ENCODE measurements at places on chromosomes 16 and 17. TPM values are rescaled to one million over a fixed set of nuclear protein-coding genes. Genes with fewer than 3 reads are reported as not detected.

The SENP3 gene
- 88.5 TPM for total RNA-seq

The BCAR1 gene
- 243 TPM for total RNA-seq

The CCDC200 gene
- not detected for total RNA-seq

The CENPV gene
- 26.1 TPM for total RNA-seq

The NEK8 gene
- total RNA-seq = 1.6 TPM

The CDH1 gene
- total RNA-seq = not detected

The ZNF764 gene
- total RNA-seq = 6.9 TPM

The CDH8 gene
- total RNA-seq = not detected

The SYCE1L gene
- 5.5 TPM for total RNA-seq

The ABCC6 gene
- total RNA-seq = not detected

The HOXB6 gene
- 39.8 TPM for total RNA-seq

The PLA2G10 gene
- not detected for total RNA-seq

The CES1 gene
- total RNA-seq = not detected

The PAGR1 gene
- 37.6 TPM for total RNA-seq

The KIF19 gene
- 4.9 TPM for total RNA-seq

The SLC7A5 gene
- 29.2 TPM for total RNA-seq

The DNASE1L2 gene
- not detected for total RNA-seq

The ITGAD gene
- not detected for total RNA-seq

The CACNG1 gene
- total RNA-seq = not detected

The CAPNS2 gene
- not detected for total RNA-seq

The HS3ST6 gene
- total RNA-seq = not detected

The ZNF469 gene
- 0.87 TPM for total RNA-seq

The ZG16B gene
- total RNA-seq = 1.5 TPM

The TP53TG3 gene
- not detected for total RNA-seq

The PRSS22 gene
- total RNA-seq = not detected

The PMFBP1 gene
- total RNA-seq = 0.93 TPM

The PRDM7 gene
- total RNA-seq = not detected

The TRPV3 gene
- total RNA-seq = not detected

The ZFHX3 gene
- total RNA-seq = 3.7 TPM

The FKBP10 gene
- total RNA-seq = 83.2 TPM

The BAIAP3 gene
- 0.54 TPM for total RNA-seq

The MYH3 gene
- under 0.01 TPM for total RNA-seq

The KRT28 gene
- total RNA-seq = not detected

The DYNLRB2 gene
- total RNA-seq = not detected

The SCGB1C2 gene
- not detected for total RNA-seq

The PPP1R27 gene
- not detected for total RNA-seq

The ACSM5 gene
- total RNA-seq = not detected

The CCDC57 gene
- total RNA-seq = 4.6 TPM

The SLC5A10 gene
- total RNA-seq = not detected

Data from mammary microvascular endothelial cell (primary cell).